ENCODE measurements at places on chromosomes 1 and 21.

- no peak for DNase-seq
These were observed 3.4 kb downstream of the LHX9 start for GRCh38 chr1:197920414-197921117.

DNA sequence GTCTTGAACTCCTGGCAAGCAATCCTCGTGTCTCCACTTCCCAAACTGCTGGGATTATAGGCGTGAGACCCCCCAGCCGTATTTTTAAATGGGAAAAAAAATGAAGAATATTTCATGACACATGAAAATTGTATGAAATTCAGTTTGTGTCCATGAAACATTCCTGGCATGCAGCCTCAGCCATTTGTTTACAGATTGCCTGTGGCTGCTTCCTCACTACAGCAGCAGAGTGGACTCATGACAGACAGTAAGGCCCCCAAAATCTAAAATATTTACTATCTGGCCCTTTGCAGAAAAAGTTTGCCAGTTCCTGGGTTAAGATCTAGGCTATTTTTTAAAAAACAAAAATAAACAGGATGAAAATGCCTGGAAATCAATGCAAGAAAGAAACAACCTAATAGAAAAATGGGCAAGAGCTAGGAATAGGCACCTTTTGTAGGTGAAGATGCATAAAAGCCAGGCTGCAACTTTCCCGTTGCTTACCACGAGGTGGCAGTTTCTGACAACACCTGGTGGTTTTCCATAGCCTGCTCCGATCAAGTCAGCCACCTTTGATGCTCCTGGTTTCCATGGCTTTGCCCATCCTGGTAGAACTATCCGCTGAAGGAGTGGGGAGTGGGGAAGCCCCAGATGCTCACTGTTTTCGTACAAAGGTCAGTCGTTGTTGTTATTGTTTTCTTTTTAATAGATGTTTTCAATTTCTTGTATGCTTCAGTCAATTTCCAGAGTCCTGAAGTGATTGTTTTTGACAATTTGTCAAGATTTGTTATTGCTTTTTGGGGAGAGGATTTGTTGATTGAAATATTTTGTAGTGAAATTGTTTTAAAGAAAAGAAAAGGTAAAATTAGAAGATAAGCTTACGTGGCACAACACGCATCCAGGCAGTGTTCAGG is 24.3 kb downstream of the UBE2Q1 start:
- peak; percentile 82 for DNase-seq

DNA sequence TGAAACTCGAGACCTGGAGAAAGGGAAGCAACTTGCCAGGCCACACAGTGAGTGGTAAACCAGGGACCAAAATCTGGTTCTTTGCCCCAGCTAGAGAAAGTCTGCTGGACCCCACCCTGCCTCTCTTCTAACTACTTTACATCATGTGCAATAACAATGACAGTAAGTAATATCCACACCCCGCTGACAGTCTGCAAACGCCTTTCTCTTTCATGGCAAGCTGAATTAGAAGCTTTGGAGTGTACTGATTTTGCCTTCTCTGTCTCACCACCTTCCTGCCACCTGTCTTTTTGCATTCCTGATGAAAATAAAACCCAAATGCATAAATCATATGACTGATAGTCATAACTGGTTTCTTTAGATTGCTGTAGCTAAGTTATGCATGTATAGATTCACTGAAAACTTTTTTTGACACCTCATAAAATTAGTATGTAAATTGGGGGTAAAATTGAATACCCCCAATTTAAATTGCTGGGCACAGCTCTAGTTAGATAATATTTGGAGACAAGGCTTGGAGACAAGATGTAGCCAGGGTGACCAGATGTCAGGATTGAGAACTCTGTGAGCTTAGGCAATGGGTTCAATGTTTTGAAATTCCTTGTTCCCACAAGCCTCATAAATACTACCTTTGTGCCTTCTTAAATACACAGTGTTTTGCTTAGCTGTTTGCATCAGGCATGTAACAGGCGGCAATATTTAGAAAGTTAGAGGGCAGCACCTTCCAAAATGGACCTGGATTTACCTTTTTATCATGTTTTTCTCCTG is 73.5 kb downstream of the ST6GALNAC5 start:
- DNase-seq = no peak

DNA sequence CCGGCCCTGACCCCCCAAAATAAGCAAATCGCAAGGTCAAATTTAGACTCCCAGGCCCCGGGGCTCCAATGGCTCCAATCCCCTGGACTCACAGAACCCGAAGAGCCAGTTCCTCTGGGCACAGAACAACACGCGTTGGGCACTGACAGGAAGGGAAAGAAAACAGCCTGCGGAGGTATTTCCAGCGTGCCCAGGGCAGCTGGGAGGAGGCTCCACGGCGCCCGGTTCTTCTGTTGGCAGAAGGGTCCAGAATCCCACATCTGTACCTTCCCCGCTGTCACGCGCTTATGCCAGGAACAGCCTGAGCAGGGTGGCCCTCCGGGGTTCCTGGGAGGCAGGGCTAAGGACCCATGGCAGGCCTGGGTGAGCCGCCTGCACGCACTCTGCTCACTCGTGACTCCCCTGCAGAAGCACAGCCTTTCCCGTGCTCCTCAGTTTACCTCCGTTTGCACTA is 85.5 kb downstream of the RIPK4 start:
- DNase-seq = no peak

DNA sequence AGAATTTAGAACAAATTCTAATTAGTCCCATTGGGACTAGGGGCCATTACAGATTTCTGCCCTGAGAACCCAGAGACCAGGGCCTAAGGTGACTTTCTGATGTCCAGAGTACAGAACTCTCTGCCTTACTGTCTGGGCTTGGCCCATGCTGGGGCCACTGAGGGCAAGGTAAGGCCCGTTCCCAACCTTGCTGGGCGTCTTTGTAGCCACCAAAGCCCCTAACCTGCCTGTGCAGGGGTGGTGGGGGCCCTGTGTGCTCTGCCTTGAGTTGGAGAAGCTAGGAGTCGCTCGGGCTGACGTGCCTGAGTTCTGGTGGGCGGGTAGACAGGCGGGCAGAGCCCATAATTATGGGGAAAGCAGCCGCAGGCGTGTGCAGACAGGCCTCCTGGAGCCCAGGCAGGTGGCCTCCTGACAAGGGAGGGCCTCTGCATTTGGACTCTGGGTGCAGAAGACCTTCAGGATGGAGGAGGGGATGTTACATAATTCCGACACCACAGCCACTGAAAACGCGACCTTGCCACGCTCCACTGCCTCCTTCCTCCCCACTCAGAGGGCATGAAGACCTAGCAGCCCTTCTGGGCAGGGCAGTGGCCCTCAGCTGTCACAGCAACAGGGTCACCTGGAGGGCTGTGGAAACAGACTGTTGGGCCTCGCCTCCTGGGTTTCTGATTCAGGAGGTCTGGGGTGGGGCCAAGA is 239.9 kb upstream of the TMEM51 start:
- peak; percentile 44 for DNase-seq

- DNase-seq = no peak
These were observed 110.5 kb upstream of the SERBP1 start for GRCh38 chr1:67540733-67541125.

GRCh38 chr1:72635719-72636118 is 353.4 kb upstream of the NEGR1 start:
- no peak for DNase-seq

- DNase-seq = peak; percentile 27
These were observed 19.4 kb upstream of the USP1 start for GRCh38 chr1:62417351-62417999.

DNA sequence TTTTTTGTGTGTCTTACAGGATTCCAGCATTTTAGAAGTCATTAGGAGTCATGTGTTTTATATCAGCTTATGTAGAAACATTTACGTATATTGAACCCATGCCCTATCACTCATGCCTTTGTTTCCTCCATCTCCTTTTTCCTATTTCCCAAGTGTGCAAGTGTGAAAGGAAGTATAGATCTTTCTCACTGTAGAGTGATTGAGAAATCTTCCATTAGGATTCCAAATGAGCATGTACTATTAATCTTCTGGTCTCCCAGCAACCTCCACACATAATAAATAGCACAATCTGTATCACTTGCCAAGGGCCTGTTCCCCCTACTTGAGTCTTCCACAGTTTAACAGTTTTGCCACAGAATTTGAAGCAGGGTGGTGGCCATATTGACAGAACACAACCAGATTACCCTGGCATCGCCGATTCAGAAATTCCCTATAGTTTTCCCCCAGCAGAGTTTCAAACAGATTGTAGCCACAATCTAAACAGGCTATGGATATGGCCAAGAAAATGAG is 1052.8 kb downstream of the TTLL7 start:
- no peak for DNase-seq

DNA sequence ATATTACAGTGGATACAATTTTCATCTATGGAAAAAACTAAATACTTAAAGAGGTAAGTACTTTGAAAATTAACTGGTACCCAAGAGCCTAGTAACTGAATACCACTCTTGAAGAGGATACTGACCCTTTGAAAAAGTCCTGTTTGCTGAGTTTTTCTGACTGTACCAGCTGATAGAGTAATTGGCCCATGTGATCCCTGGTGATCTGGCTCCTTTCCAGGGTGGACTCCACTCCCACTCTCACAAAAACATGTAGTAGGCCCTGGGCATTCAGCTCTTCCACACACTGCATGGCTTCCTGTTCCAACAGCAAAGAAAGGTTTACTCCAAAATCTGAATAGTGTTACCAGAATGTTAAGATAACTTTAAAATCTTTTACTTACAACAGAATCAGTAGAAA is 53.6 kb upstream of the HP1BP3 start:
- DNase-seq = no peak

DNA sequence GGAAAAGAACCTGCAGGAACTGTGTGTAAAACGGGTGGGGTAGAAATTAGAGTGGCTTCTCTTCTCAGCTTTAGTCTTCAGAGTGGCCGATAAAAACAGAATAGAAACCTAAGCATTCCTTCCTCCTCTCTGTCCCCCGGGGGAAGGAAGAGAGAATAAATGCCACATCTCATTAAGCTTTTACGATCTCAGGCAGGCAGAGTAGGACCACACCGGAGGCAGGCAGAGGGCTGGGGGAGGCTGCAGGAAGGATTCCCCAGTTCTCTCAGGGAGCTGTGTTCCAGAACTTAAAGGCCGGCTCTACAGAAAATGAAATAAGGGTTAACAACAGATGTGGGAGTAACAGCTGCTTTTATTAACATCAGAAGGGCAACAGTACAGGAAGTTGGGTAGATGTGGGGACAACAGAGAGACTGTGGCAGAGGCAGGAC is 24.5 kb upstream of the MEF2D start:
- DNase-seq = no peak

DNA sequence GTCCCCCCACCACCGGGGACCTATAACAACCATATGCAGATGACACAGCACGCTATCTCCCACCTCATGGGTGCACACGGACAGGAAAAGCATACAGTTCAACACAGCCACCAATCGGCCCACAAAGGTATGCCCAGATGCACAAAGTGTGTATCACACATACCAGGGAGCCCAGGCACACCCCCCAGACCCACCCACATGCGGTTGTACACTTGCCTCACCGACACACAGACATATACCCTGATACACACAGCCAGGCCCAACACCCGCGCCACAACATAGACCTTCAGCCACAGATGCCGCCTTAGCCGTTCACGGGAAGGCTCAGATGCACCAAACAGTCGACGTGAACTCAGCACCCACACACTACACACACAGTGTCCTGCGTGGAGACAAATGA is 5.5 kb downstream of the CROCC start:
- no peak for DNase-seq

GRCh38 chr1:107900090-107900945 is 64.7 kb downstream of the VAV3 start:
- no peak for DNase-seq

DNA sequence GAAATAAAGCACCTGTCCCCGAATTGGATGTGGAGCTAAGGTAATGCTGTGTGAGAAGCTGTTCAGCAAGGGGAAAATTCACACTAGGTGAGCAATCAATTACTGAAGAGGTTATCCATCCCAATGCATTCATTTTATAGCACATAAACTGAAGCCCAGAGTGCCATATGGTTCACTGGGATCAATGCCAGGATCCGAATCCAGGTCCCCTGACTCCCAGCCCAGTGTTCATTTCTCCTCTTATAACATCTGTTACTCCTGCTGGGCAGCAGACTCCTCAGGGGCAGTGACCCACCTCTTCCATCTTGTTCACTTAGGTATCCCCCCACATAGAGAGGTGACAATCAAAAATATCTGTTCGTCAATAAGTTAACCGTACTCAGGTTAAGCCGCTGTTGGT is 13.2 kb upstream of the SEC16B start:
- DNase-seq = no peak

GRCh38 chr1:68401506-68401905 is 48.2 kb downstream of the RPE65 start:
- DNase-seq = no peak

GRCh38 chr21:45053561-45054226 is 20.7 kb upstream of the ADARB1 start:
- DNase-seq = no peak

GRCh38 chr1:63969441-63969901 is 195.7 kb downstream of the ROR1 start:
- DNase-seq = no peak

DNA sequence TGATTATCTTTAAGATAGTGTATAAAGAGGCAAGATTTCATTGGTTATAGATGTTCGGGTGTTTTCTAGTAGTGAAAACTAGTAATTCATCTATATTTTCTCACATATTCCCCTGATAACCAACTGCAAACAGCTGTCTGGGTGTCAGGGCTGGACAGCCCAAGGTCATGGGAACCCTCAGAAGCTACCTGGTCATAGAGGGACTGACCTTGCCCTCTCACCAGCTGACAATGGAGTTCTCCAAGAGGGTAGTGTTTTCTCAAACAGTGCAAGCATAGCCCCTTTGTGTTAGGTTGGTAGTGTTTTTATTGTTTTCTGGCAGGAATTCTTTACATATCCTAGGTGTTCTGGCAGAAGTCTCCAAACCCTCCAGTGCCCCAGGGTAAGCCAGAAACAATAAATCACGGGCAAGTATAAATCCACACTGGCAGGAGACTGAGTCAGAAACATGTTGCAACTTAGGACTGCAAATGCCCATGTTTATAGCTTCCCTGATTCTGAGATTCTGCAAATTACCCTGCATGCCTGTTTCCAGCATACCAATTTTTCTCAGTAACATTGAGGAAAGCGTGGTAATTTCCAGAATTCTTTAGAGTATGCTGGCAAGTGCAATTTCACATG is 82.8 kb upstream of the ATP1A1 start:
- DNase-seq = no peak

GRCh38 chr1:233290396-233291034 is 5.0 kb downstream of the PCNX2 start:
- DNase-seq = no peak

GRCh38 chr1:229342656-229343569 is at the start of gene CCSAP:
Gene CCSAP, minus strand, starts transcription at chr1:229343047. Its CDS starts 582 bp downstream, at chr1:229342465.
- peak; percentile 69 for DNase-seq

- no peak for DNase-seq
These were observed 79.7 kb upstream of the EFHD2 start for GRCh38 chr1:15330028-15330427.

- no peak for DNase-seq
These were observed 25.1 kb upstream of the PLEKHA6 start for GRCh38 chr1:204384636-204385352.

- no peak for DNase-seq
These were observed 16.2 kb downstream of the EDN2 start for GRCh38 chr1:41468122-41468762.

DNA sequence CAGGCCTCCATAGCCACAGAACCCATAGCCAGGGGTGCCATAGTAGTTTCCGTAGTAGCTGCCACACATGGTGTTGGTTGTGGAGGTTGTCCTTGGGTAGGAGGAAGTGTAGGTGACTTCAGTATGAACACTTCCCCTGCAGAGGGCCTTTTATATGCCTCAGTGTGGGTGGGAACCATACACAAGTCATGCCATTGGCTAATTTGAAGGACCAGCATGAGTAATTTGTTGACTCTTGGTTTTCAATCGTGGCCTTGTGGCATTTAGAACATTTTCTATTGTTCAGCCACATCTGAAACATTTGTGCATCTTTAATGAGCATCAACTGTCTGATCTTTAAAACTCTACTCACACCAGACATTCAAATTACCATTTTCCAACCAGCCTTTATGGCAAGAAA is at the start of gene KRTAP6-1:
KRTAP6-1 (minus strand) TSS at position 95 of the 400 bp plus-strand sequence; CDS start at position 69, 26 bp downstream.
- DNase-seq = no peak
